ENCODE measurements at places on chromosomes 3 and 15. TPM values are rescaled to one million over a fixed set of nuclear protein-coding genes. Genes with fewer than 3 reads are reported as not detected.
A peak's percentile ranks its signal among the peaks of the same experiment; 100 is the strongest.

OXSM gene
- 7.3 TPM for total RNA-seq

DNA sequence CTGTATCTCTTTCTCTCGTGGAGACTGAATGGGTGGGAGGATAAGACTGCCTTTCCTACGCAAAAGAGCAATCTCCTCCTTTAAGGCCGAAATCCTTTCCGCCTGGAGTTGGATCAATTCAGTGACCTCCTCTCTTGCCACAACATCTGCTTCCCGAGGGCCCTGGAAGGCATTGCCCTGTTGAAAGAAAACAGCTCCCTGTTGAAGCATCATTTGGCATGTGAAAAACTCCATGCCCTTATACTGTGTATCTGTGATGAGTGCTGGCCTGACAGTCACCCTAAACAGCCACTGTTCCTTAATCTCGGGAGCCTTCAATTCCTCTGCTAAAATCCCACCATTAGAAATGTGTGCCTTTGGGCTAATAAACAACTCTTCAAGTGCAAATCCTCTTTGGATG, 80.2 kb downstream of the BOC start:
- DNase-seq: no peak

MEGF11 gene
- 0.67 TPM for total RNA-seq

DNA sequence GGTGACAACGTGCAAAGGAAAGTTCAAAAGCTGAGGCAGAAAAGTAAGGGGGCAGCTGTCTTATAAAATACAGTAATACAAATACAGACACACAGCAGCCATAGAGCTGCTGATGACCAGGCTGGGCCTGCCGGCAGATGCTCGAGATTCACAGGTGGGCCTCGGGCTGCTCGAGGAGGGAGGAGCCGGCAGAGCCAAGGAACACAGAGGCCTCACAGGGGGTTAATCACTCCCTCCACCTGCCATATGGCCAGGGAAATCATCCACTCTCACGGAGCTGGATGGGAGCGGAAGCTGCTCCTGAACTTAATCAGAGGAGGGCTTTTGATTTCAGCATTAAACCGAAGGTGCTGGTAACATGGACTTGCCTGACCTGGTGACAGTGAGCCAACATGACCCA, 29.6 kb upstream of the MGLL start:
- DNase-seq: peak; percentile 65

GRCh38 chr3:39241561-39241960, 38.3 kb downstream of the CX3CR1 start:
- no peak for DNase-seq

DNA sequence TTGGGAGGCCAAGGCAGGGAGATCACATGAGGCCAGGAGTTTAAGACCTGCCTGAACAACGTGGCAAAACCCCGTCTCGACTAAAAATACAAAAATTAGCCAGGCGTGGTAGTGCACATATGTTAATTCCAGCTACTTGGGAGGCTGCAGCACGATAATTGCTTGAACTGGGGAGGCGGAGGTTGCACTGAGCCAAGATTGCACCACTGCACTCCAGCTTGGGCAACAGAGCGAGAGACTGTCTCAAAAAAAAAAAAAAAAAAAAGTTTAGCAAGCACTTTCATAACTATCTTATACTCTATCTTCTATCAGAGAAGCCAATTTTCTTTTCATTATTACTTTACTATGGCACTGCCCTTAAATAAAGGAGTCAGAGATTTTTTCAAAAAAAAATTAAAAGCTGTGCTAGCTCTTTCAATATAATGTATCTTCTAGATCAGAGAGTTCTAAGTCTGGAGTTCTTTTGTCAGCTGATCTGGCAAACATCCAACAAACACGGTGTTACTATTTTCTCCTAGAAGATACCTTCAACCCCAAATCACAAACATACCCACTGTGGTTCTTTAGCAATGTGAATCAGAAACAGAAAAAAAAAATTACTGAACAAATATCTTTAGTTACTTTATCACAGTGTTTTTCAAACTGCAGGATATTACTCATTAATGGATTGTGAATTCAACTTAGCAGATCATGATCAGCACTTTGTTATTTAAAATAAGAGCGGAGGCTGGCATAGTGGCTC, 3.0 kb downstream of the ZNF770 start:
- no peak for DNase-seq

GRCh38 chr3:84987706-84988504, 29.1 kb downstream of the CADM2 start:
- no peak for DNase-seq

INSYN1 gene
- total RNA-seq: 5.1 TPM

- no peak for DNase-seq
Measured at GRCh38 chr15:41828807-41829141, 882 bp downstream of the JMJD7 start.

DNA sequence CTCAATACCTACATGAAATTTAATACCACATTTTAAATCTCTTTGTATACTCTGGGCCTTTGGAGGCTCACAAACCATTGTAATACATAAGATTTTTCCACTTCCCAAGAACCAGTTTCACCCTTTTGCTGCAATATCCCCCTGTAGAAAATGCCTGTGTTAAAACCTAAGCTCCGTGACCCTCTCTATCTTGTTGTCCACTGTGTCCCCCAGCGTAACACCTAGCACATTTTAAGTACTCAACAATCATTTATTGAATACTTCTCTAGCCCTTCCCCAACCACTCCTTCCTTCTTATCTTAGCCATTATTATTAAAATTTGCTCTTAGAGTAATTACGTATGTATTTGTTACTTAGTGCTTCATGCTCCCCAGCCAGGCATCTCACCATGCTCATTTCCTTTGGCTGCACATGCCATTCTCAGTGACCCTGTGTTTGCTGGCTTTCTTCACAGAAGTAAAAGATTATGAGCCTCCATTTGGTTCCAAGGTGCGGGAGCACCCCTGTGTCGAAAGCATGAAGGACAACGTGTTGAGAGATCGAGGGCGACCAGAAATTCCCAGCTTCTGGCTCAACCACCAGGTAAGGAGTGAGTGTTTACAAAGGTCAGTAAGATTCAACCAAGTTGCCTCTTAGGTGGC, 81.6 kb downstream of the TGFBR2 start:
- no peak for DNase-seq

- DNase-seq: no peak
Measured at GRCh38 chr3:174937478-174937877, 78.3 kb downstream of the NAALADL2 start.

FBLN2 gene
- 30.9 TPM for total RNA-seq

DNA sequence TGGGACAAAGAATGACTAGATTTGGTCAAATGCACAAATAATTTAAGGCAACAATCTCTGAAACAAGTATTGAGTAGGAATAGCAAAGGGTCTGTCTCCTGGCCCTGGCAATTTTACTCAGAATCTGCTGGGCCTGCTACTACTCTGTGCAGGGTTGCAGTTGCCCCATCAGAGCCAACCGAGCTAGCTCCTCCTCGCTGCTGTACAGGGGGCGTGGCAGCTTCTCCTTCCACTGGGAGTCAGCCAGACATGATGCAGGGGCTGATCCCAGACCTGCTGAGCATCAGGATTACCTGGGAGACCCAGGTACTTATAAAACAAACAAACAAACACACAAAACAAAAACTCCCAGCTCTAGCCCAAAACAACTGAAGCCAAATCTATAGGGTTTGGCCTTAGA, 30.5 kb upstream of the PXYLP1 start:
- DNase-seq: peak; percentile 25

- no peak for DNase-seq
Measured at GRCh38 chr15:84946772-84947489, 34.7 kb upstream of the PDE8A start.

PRRT3 gene
- 6.8 TPM for total RNA-seq
